Esophagus muscularis mucosa (tissue), 4 donors: ENCODE measurements at places on chromosomes 7 and 10. TPM values are rescaled to one million over a fixed set of nuclear protein-coding genes. Genes with fewer than 3 reads are reported as not detected.
A peak's percentile ranks its signal among the peaks of the same experiment; 100 is the strongest.

The SLC39A12 gene
- total RNA-seq: not detected

The PSMG3 gene
- total RNA-seq: 33.2 TPM

The MEOX2 gene
- 11.2 TPM for total RNA-seq

The VAX1 gene
- total RNA-seq: not detected

The CYP2C18 gene
- 0.42 TPM for total RNA-seq

The ITGB1 gene
- total RNA-seq: 1,385 TPM

The LIPK gene
- not detected for total RNA-seq

The TLX1 gene
- total RNA-seq: not detected

The SUN3 gene
- total RNA-seq: not detected

The GIMAP1 gene
- 6.6 TPM for total RNA-seq

The SYT15B gene
- 4.2 TPM for total RNA-seq

The ZNF804B gene
- not detected for total RNA-seq

The PON2 gene
- 59.6 TPM for total RNA-seq

- no peak overlapping the region for H3K4me3 ChIP-seq
- H3K27ac ChIP-seq: peak overlapping the region; percentile 64
- H3K4me1 ChIP-seq: peaks cover 98% of the 10 kb centered on the region
- H3K27me3 ChIP-seq: no peaks in the 10 kb centered on the region
- no peak for DNase-seq
Observed at GRCh38 chr10:29482591-29483431, 152.0 kb downstream of the SVIL start.

DNA sequence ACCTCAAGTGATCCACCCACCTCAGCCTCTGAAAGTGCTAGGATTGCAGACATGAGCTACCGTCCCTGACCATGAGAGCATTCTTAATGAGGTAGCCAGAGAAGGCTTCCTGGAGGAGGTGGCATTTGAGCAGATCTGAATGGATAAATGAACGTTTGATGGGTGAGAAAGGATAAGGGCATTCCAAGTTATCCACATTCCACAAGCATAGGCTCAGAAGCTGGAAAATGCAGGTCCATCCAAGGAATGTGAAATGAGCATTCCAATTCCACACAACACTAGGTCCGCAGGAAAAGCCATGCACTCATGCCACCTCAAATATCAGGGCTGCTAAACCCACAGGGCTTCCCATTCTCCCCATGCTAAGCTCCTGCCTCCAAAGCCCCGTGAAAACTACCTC, 17.0 kb downstream of the TMEM130 start:
- H3K4me3 ChIP-seq: no peak overlapping the region
- H3K36me3 ChIP-seq: no peaks in the 10 kb centered on the region
- H3K27me3 ChIP-seq: no peaks in the 10 kb centered on the region
- no peaks in the 10 kb centered on the region for H3K4me1 ChIP-seq

DNA sequence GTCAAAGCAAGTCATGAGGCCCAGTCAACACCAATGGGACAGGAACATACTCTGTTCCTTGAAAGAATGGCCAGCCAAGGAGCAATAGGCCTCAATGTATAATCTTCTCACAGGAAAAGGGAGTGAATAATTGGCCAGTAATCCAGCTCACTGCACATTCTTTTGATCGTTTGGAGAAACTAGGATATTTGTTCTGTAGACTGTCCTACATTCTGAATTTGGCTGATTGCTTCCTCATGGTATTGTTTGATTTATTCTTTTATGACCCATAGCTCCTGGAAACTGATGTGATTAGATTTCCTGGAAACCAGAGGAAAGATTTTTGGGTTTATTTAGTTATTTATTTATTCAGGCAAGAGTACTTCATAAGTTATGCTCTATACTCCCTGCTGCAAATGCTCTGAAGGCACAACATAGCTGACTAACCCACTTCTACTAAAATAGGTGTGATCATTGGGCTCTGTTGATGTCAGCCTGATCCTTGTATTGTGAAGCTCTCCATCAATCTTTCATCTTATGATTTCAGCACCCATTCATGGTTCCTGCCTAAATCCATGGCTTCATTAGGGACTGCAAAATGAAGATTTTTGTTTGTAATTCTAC, 745.2 kb downstream of the SUGCT start:
- H3K27me3 ChIP-seq: no peaks in the 10 kb centered on the region
- no peaks in the 10 kb centered on the region for H3K36me3 ChIP-seq
- DNase-seq: no peak
- H3K4me1 ChIP-seq: no peaks in the 10 kb centered on the region
- no peak overlapping the region for H3K4me3 ChIP-seq

- no peak for DNase-seq
- peaks cover 3% of the 10 kb centered on the region for H3K36me3 ChIP-seq
- H3K4me3 ChIP-seq: no peak overlapping the region
- no peaks in the 10 kb centered on the region for H3K27me3 ChIP-seq
- H3K27ac ChIP-seq: no peak overlapping the region
Observed at GRCh38 chr7:87210506-87210905, 9.0 kb downstream of the TMEM243 start.

DNA sequence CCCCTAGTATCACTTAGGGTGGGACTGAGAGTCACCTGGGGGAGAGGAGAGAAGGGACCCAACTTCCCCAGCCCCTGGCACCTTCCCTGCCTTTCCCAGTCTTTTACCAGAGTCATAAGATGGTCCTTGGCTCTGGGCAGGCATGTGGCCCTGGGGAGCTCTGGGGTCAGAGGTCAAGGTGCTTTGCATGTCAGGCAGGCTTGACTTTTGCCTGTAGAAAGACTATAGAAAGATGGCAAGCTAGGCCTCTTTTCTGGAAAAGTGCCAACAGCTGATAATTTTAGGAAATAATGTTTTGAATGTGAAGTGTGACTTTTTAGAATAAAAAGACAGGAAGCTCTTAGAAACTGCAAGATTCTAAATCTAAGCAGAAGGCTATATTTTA, 67.5 kb downstream of the MKI67 start:
- peaks cover 16% of the 10 kb centered on the region for H3K4me1 ChIP-seq
- no peaks in the 10 kb centered on the region for H3K27me3 ChIP-seq
- DNase-seq: no peak
- no peaks in the 10 kb centered on the region for H3K36me3 ChIP-seq

DNA sequence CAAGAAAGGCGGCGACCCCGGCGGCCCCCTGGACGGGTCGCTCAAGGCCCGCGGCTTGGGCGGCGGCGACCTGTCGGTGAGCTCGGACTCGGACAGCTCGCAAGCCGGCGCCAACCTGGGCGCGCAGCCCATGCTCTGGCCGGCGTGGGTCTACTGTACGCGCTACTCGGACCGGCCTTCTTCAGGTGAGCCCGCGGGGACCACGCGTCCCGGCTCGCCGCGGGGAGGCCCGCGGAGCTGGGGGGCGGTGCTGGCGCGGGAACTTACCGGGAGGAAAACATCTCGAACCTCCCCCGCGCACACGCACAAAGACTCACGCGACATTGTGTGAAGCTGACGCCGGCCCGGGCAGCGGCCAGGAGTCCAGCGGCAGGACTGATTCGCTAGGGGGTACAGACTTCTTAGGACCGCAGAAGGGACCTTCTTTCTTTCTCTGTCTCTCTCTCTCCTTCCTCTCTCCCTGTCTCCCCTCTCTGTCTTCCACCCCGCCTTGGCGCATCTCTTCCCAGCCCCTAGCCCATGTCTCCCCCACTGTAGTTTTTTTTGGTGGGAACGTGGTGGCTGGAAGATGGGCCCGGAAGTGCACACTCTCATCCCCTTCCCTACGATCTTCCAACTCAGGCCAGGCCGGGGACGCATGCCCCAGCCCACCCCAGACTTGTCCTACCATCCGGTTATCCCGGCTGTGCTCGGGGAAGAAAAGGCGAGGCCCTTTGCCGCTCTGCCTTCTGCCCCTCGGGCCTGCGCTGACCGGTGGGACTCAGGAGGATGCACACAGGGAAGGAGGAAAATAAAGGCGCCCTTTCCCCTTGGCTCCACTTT, 1.2 kb downstream of the EN2 start:
- H3K36me3 ChIP-seq: no peaks in the 10 kb centered on the region
- peaks cover 93% of the 10 kb centered on the region for H3K27me3 ChIP-seq
- no peak for DNase-seq

DNA sequence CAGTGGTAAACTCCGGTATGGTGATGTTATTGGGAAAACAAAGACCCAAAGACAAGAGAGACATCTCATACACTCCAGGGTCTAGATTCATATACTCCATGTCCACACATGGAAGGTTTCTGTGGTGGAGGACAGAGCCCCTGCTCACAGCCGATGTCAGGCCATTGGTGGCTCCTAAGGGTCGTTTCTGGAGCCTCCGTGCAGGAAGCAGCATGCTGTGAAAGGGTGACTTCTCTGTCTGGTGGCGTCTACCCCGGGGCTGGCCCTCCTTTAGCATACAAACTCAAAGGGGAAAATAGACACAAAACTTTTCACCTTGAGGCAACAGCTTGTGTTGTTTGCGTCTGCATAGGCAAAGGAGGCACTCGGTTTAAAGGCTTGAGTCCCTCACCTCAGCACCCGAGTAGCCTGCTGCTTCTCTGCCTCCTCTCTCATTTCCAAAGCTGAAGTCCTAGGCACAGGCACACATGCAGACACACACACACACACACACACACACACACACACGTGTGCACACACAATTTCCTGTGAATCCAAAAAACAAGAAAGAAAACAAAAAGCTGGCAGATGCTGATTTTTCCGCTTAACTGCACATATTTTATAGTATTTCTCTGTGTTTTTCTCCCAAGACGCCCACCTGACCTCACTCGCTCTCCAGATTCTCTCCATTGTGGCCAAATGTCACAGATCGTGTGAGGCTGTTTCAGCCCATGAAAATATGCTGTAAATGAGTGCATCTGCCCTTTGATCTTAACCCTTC, 601.4 kb upstream of the MGMT start:
- H3K4me3 ChIP-seq: no peak overlapping the region
- DNase-seq: peak; percentile 70
- no peak overlapping the region for H3K27ac ChIP-seq
- no peaks in the 10 kb centered on the region for H3K36me3 ChIP-seq
- H3K4me1 ChIP-seq: no peaks in the 10 kb centered on the region

GRCh38 chr10:129253865-129254179, 213.2 kb upstream of the MGMT start:
- H3K36me3 ChIP-seq: no peaks in the 10 kb centered on the region
- H3K27ac ChIP-seq: no peak overlapping the region
- no peaks in the 10 kb centered on the region for H3K27me3 ChIP-seq
- DNase-seq: no peak
- no peak overlapping the region for H3K4me3 ChIP-seq

GRCh38 chr10:127320176-127320575, 123.8 kb upstream of the INSYN2A start:
- no peak overlapping the region for H3K4me3 ChIP-seq
- H3K27me3 ChIP-seq: no peaks in the 10 kb centered on the region
- H3K36me3 ChIP-seq: no peaks in the 10 kb centered on the region
- no peak for DNase-seq
- H3K4me1 ChIP-seq: no peaks in the 10 kb centered on the region

DNA sequence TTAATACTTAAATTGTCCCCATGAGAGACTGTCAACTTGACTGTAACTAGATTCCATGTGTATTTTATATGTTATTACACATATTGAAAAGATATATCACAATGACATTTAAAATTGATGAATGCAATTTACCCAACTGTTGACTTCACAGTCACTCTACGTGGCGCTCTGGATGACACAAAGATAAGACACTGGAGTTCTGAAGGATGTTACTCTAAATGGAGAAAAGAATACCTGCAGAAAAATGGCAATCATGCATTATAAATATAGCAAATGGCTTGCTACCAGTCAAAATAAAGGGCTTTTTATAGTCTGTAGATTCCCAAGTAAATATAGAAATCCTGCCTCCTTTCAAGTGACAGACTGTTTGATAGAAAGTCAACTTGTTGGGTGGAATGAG, 143.6 kb upstream of the KLF6 start:
- H3K4me1 ChIP-seq: peaks cover 2% of the 10 kb centered on the region
- H3K27me3 ChIP-seq: no peaks in the 10 kb centered on the region
- H3K36me3 ChIP-seq: no peaks in the 10 kb centered on the region
- no peak overlapping the region for H3K27ac ChIP-seq

DNA sequence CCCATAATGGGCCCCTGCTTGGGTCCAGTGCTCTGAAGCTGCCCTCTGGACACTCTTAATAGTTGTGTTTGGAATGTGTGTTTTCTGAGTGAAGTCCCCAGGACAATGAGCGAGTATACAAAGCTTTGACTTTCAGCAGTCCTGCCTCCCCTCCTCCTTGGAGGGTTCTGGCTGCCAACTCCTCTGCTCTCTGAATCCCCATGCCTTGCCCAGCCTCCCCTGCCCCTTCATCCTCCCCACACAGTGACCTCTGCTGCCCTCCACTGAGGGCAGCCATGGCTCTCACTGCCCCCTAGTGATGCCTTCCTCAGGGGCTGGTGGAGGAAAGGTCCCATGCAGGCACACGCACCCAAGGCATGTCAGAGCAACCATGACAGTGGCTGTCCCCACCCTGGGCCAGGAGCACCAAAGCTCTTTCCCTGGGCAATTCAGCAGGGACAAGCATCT, 40.9 kb downstream of the FRMPD2 start:
- H3K27me3 ChIP-seq: peaks cover 6% of the 10 kb centered on the region
- DNase-seq: no peak
- no peak overlapping the region for H3K4me3 ChIP-seq
- no peaks in the 10 kb centered on the region for H3K36me3 ChIP-seq

DNA sequence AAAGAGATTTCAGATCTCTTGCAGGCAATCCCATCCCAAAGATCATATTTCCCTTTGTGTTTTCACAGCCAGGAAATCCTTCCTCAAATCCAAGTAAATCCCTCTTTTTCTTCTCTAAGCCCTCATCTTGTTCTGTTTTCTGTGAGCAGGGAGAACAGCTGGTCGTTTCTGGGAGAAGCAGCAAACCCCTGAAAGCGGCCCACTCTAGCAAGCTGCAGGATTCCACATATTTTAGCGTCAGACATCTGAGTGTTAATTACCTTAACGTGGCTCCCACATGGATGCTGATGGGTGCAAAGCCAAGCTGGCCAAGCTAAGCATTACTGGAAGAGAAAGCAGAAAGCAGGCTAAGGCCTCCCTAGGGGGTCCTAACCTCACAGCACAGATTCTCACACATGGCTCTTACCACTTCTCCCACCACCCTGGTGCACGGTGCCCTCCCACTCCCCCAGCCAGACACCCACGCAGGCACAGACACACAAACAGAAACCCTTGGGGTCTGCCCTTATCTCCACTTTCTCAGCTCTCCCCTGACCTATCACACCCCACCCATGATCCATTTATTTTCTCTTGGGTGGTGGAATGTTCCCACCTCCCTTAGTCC, 551.0 kb upstream of the AUTS2 start:
- no peaks in the 10 kb centered on the region for H3K36me3 ChIP-seq
- no peaks in the 10 kb centered on the region for H3K4me1 ChIP-seq
- H3K4me3 ChIP-seq: no peak overlapping the region
- H3K27ac ChIP-seq: no peak overlapping the region
- H3K27me3 ChIP-seq: no peaks in the 10 kb centered on the region
- DNase-seq: peak; percentile 70

GRCh38 chr7:98077762-98078161, 28.9 kb upstream of the LMTK2 start:
- H3K27ac ChIP-seq: no peak overlapping the region
- H3K4me1 ChIP-seq: no peaks in the 10 kb centered on the region
- peak; percentile 68 for DNase-seq
- no peaks in the 10 kb centered on the region for H3K27me3 ChIP-seq

- no peak for DNase-seq
- no peaks in the 10 kb centered on the region for H3K27me3 ChIP-seq
- H3K4me1 ChIP-seq: peaks cover 100% of the 10 kb centered on the region
- no peaks in the 10 kb centered on the region for H3K36me3 ChIP-seq
- H3K4me3 ChIP-seq: no peak overlapping the region
- peak overlapping the region; percentile 89 for H3K27ac ChIP-seq
Observed at GRCh38 chr10:132593389-132593788, 55.8 kb downstream of the INPP5A start.

GRCh38 chr10:94878649-94879048, 59.8 kb upstream of the CYP2C9 start:
- H3K36me3 ChIP-seq: no peaks in the 10 kb centered on the region
- no peaks in the 10 kb centered on the region for H3K27me3 ChIP-seq
- H3K27ac ChIP-seq: no peak overlapping the region

GRCh38 chr7:149873970-149874643, 338 bp downstream of the ATP6V0E2 start:
- peaks cover 30% of the 10 kb centered on the region for H3K4me1 ChIP-seq
- peak; percentile 47 for DNase-seq
- H3K4me3 ChIP-seq: peak overlapping the region; percentile 94
- H3K27ac ChIP-seq: peak overlapping the region; percentile 93
- H3K27me3 ChIP-seq: no peaks in the 10 kb centered on the region
